ENCODE measurements at places on chromosomes 7 and 10. TPM values are rescaled to one million over a fixed set of nuclear protein-coding genes. Genes with fewer than 3 reads are reported as not detected.

DNA sequence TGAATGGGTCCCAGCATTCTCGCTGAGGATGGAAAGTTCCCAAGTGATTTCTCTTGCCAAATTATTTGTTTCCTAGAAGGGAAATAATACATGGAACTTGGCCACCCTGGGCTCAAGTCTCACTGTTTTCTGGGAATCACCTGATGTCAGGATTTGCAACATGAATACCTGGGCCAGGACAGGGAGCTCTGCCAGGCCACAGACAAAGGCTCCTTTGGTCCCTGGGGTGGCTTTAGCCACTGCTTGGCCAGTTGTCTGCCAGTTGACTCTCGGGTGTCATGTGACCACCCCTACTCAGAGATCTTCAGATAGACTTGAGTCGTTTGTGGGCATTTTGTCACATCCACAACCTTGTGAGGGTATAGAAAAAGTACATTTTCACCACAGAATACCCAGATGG is 258.0 kb upstream of the HABP2 start:
- H3K4me3 ChIP-seq = no peak overlapping the region
- DNase-seq = no peak
- H3K36me3 ChIP-seq = no peaks in the 10 kb centered on the region
- H3K4me1 ChIP-seq = no peaks in the 10 kb centered on the region
- no peaks in the 10 kb centered on the region for H3K27me3 ChIP-seq

DNA sequence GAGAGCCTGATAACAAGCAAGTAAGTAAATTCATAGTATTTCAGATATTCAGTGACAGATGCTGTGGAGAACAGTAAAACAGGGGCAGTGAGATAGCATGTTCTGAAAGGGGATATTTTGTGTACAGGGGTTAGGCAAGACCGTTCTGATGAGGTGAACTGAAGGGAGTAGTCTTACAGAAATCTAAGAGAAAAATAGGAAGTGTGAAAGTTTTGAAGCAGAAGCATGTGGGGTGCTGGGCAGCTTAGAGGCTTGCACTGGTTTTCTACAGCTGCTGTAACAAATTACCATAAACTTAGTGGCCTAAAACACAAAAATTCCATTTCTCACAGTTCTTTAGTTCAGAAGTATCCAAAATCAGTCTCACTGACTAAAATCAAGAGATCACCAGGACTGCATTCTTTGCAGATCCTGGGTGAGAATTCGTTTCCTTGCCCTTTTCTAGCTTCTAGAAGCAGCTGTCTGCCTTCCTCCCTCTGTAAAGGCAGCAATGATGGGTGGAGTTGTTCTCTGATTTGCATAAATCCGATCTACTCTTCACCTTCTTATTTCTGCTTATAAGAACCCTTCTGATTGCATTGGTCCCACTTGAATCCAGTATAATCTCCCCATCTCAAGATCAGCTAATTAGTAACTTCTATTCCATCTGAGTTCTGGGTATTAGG is 7.5 kb upstream of the KLF14 start:
- no peaks in the 10 kb centered on the region for H3K4me1 ChIP-seq
- no peak overlapping the region for H3K4me3 ChIP-seq
- H3K27me3 ChIP-seq = peaks cover 48% of the 10 kb centered on the region
- no peak for DNase-seq
- no peaks in the 10 kb centered on the region for H3K36me3 ChIP-seq
- no peak overlapping the region for H3K27ac ChIP-seq

DNA sequence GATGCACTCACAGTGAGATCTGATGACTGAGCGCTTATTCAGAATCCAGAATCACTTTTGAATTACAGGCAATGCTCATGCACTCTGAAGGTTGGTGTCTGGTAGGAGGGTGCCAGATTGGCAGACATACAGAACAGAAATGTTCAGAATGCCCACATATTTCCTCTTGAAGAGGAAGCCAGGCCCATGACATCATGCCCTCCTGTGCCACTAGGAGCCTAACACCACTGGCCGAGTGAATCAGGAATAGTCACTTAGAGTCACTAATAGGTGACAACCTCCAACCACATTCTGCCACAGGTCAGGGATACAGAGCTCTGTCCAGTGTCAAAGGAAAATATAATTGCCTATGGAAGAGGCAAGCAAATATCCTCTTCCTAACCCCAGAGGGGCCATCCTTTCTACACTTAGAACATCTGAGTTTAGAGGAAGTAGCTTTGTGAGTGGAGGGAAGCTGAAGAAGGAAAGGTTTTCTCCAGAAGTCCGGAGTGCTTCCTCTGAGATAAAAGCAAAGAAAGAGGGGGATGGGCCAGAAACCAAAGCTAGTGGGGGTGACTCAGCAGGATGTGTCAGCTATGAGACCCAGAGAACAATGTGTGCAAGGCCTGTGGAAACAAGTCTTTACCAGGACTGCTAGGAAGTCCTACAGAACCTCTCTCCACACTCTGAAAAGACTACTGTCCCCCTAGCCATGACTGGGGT is 838.8 kb downstream of the GRID1 start:
- no peak overlapping the region for H3K4me3 ChIP-seq
- H3K36me3 ChIP-seq = no peaks in the 10 kb centered on the region
- DNase-seq = peak; percentile 71

- H3K4me3 ChIP-seq = peak overlapping the region; percentile 8
- H3K27ac ChIP-seq = peak overlapping the region; percentile 72
- H3K27me3 ChIP-seq = no peaks in the 10 kb centered on the region
- peaks cover 19% of the 10 kb centered on the region for H3K36me3 ChIP-seq
These were observed 39.5 kb downstream of the AGK start for GRCh38 chr7:141590666-141591065.

DNA sequence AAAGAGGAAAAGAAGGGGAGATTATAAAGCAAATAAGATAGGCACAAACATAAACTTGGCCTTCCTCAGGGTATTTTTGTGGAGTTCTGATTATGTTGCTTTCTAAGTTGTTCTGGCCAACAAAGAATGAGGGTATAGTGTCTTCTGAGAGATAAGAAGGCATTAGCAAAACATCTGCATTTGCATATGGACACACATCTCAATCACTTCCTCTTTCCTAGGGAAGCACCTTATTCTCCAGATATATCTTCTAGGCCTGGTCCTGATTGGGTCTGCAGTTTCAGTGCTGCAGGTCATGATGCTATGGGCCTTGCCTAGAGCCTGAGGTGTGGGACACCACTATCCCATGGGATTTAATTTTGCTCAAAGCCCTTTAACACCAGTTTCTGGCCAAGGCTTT is 308.8 kb upstream of the PHYHIPL start:
- H3K36me3 ChIP-seq = no peaks in the 10 kb centered on the region
- H3K27me3 ChIP-seq = no peaks in the 10 kb centered on the region
- DNase-seq = no peak
- peaks cover 7% of the 10 kb centered on the region for H3K4me1 ChIP-seq

DNA sequence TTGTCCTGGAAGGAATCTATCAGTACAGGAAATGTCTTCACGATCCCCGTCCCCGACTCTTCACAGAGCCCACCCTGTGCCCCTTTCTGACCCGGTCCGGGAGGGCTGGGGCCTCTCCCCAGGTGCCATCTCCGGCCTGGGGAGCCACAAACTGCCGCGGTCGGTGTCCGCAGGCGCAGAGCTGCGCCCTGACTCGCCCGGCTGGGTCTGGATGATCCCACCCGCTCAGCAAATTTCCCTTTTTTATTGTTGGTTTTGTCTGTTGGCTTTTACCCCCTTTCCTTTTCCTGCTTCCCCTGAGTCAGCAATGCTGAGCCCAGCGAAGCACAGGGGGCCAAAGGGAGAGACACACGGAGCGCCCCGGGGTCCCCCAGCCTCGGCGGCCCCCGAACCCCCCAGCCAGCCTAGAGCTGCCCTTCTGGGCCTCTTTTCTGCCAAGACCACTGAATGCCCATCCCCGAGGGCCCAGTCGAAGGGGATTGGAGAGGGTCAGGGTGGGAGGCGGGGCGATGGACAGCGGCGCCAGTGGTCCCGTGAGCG is 30.9 kb downstream of the LEP start:
- H3K27me3 ChIP-seq = no peaks in the 10 kb centered on the region
- DNase-seq = no peak
- H3K36me3 ChIP-seq = peaks cover 6% of the 10 kb centered on the region
- no peak overlapping the region for H3K27ac ChIP-seq
- H3K4me1 ChIP-seq = peaks cover 9% of the 10 kb centered on the region

- peak overlapping the region; percentile 87 for H3K4me3 ChIP-seq
- peaks cover 5% of the 10 kb centered on the region for H3K4me1 ChIP-seq
- H3K27ac ChIP-seq = no peak overlapping the region
- DNase-seq = peak; percentile 30
- H3K36me3 ChIP-seq = peaks cover 6% of the 10 kb centered on the region
These were observed 684 bp upstream of the ATXN7L1 start for GRCh38 chr7:105876964-105877601.

DNA sequence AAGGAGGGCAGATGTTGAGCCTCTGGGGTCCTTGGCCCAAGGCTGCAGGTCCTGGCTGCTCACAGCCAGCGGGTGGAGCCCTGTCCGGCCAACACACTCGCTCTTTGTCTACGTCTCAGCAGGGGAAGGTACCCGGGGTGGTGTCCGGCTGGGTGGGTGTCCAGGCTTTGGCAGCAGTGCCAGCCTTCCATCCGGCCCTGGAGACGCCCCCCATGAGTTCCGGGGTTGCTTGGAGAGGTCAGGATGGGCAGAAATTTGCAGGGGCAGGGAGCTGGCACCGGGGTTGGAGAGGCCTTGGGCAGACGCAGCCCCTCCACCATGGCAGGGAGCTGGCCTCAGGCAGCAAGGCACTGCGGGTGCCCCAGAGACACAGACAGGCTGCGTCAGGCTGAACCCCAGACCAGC is 42.2 kb upstream of the ELN start:
- peaks cover 21% of the 10 kb centered on the region for H3K27me3 ChIP-seq
- H3K27ac ChIP-seq = no peak overlapping the region
- H3K36me3 ChIP-seq = no peaks in the 10 kb centered on the region
- H3K4me1 ChIP-seq = no peaks in the 10 kb centered on the region
- no peak overlapping the region for H3K4me3 ChIP-seq

DNA sequence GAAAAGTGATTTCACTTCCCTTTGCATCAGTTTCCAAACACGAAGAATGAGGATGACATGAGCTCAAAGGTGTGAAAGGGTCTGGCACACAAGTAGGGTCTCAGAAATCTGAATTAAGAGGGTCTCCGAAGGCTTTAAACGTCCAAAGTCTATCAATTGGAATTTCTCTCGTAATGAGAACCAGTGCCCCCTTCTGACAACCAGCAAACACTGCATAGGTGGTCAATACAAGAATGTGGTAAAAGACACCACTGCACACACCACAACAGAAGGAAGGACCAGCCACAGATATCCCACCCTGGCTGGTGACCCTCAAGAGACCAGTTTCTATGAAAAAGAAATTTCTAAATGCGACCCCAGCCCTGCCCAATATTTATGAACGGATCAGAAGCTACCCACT is 78.1 kb downstream of the CALN1 start:
- H3K36me3 ChIP-seq = no peaks in the 10 kb centered on the region
- no peak for DNase-seq
- no peak overlapping the region for H3K4me3 ChIP-seq
- no peak overlapping the region for H3K27ac ChIP-seq
- H3K27me3 ChIP-seq = peaks cover 35% of the 10 kb centered on the region

DNA sequence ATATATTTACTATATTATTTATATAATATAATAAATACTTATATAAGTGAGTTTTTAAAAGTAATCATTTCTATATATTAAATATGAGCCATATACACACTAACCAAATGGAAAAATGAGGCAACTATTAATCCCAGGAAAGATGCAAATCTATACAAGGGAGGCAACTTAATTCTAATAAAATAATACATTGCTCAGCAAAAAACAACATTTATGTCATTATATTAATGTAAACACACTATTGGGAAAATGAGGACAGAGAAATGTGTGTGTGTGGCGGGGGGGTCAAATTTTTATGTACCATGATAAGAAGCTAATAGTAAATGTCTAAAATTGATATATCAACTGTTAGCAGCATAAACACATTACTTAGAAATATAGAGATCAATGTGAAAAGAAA is 23.3 kb upstream of the DGKI start:
- DNase-seq = no peak
- H3K36me3 ChIP-seq = peaks cover 42% of the 10 kb centered on the region
- no peaks in the 10 kb centered on the region for H3K4me1 ChIP-seq

DNA sequence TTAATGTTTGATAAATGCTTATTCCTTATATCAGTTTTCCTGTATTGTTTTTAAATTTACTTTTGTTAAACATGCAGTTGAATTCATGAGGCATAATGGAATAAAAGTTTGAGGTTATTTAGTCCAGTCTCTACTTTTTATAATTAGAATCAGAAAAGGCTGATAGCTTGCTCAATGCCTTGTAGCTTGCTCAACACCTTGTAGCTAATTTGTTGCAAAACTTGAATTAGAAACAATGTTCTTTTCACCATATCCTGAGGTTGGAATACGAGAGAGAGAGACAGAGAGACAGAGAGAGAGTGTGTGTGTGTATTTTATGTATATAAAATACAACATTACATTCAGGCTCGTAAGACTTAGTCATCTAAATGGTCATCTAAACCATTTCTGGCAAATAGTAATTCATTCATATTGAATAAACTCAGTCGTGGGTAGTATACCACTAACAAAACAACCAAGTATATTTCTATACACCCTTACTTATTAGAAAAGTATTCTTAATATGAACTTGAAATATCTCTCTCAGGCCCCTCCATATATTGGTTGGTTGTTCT is 243.5 kb downstream of the ADK start:
- no peaks in the 10 kb centered on the region for H3K27me3 ChIP-seq
- peaks cover 11% of the 10 kb centered on the region for H3K4me1 ChIP-seq
- peaks cover 40% of the 10 kb centered on the region for H3K36me3 ChIP-seq
- no peak overlapping the region for H3K27ac ChIP-seq

GRCh38 chr7:16921644-16922257 is 40.0 kb upstream of the AGR3 start:
- no peak overlapping the region for H3K4me3 ChIP-seq
- peaks cover 23% of the 10 kb centered on the region for H3K4me1 ChIP-seq
- no peak overlapping the region for H3K27ac ChIP-seq
- H3K27me3 ChIP-seq = no peaks in the 10 kb centered on the region
- DNase-seq = no peak
- no peaks in the 10 kb centered on the region for H3K36me3 ChIP-seq

- no peak overlapping the region for H3K27ac ChIP-seq
- no peaks in the 10 kb centered on the region for H3K27me3 ChIP-seq
- H3K36me3 ChIP-seq = peaks cover 47% of the 10 kb centered on the region
- no peak for DNase-seq
- no peak overlapping the region for H3K4me3 ChIP-seq
These were observed 18.3 kb downstream of the TMEM248 start for GRCh38 chr7:66939325-66939724.

Gene CPN1
- not detected for total RNA-seq

Gene FAM24B
- 17.1 TPM for total RNA-seq

Gene FAM149B1
- total RNA-seq = 22.8 TPM

Gene TSPAN14
- 46.9 TPM for total RNA-seq

Gene FZD1
- 3.3 TPM for total RNA-seq

Gene DGKI
- 1.4 TPM for total RNA-seq
